Astrocyte (in vitro differentiated cells and primary cell): ENCODE measurements at places on chromosomes 4 and X.

DNA sequence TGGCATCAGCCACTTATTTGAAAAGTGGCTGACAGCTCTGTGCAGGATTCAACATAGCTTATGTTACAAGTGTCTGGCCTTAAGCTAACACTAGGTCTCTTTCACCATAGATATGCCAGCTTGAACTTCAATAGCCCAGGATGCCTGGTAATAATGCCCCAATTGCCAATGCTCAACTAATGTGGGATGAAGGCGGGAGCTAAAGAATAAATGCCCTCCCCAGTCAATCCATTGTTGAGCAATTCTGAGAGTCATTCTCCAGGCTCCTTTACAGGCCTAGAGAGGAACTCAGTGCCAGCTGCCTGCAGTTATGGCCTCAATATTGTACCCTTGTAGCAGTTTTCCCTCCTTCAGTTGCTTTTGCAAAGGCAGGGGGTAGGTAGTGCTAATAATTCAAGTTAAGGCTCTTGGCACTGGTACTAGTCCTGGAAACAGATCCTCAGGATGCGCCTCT lies 460.2 kb downstream of the GABRG1 start:
- no peak for DNase-seq

- DNase-seq: no peak
Observed at GRCh38 chr4:11702886-11703557, 274.3 kb upstream of the HS3ST1 start.

DNA sequence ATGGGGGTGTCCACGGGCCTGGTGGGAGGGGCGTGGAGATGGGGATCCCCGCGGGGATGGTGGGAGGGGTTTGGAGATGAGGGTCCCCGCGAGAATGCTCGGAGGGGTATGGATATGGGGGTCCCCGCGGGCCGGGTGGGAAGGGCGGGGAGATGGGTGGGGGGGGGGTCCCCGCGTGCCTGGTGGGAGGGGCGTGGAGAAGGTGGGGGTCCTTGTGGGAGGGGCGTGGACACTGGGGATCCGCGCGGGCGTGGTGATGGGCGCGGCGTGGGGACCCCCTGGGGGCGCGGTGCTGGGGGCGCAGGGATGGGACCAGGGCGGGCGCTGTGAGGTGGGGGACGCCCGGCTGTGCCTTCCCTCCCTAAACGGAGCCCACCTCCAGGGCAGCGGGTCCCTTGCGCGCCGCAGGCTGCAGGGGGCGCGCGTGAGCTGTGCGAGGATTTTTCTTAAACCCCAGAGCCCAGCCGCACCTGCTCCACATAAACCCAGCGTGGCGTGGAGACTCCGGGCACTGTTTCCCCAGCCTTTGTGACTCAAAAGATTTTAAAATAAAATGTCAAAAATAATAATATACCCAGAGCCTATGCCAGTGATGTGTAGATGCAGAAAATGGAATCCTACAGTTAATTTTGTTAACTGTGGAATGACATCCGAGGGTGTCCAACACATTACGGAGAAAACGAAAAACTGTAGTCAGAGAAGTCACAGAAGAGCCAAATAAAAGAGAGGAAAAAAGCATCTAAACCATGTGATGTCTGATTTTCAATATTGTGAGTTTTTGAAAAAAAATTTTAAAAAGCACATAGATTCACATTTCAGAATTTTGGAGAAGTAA lies 1.5 kb upstream of the ASMTL start:
- DNase-seq: peak; percentile 31

GRCh38 chr4:86918539-86919072 lies 16.2 kb upstream of the AFF1 start:
- peak; percentile 76 for DNase-seq
